HFFc6 (cell line): ENCODE measurements at places on chromosomes 4 and X. TPM values are rescaled to one million over a fixed set of nuclear protein-coding genes. Genes with fewer than 3 reads are reported as not detected.

DNA sequence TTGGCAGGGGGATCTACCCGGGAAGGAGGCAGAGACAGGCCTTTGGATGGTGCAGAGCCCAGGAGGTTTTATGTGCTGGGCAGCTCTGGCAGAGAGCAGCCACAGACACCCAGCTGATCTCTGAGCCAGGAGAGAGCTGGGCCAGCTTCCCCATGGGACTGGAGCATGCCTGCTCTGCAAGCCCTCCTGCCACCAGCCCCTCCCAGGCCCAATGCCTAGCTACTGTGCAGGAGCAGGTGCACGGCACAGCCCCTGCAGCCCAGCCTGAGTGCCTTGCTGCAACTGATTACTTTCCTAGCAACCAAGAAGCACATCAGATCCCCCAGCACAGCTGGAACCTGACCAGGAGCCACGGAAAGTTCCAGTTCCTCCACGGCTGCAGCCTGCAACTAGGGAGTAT, 57.8 kb upstream of the BEND2 start:
- no peaks in the 10 kb centered on the region for H3K27me3 ChIP-seq
- H3K36me3 ChIP-seq = no peaks in the 10 kb centered on the region; the same call in 1 of the 2 replicates
- no peak for DNase-seq
- no peak overlapping the region for H3K4me3 ChIP-seq
- no peak overlapping the region for H3K27ac ChIP-seq
- no peaks in the 10 kb centered on the region for H3K4me1 ChIP-seq

NSUN7 gene
- not detected in 3 replicates for total RNA-seq

GPAT3 gene
- 0.82 to 1.3 TPM (median 0.85 TPM) in 3 replicates for total RNA-seq

MGST2 gene
- total RNA-seq = 5.0 to 12.2 TPM (median 8.4 TPM) in 3 replicates

DNA sequence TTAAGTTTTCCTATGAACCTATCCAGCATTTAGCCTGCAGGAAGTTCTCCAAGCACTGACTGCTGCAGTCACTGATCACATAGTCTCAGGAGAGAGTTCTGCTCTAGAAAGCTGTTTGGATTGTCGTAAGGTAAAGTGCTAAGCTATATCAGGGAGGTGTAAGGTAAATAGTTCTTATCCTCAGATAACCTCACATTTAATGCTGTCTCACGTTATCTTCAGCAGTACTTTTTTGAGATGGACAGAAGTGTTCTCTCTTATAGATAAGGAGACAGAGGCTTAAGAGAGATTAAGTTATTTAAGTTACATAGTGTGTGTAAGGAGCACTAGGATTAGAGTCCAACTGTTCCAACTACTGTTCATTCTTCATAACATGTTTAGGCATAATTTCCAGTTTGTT, 77.9 kb downstream of the STIM2 start:
- DNase-seq = no peak
- no peaks in the 10 kb centered on the region for H3K27me3 ChIP-seq
- no peaks in the 10 kb centered on the region for H3K36me3 ChIP-seq
- no peak overlapping the region for H3K4me3 ChIP-seq

DNA sequence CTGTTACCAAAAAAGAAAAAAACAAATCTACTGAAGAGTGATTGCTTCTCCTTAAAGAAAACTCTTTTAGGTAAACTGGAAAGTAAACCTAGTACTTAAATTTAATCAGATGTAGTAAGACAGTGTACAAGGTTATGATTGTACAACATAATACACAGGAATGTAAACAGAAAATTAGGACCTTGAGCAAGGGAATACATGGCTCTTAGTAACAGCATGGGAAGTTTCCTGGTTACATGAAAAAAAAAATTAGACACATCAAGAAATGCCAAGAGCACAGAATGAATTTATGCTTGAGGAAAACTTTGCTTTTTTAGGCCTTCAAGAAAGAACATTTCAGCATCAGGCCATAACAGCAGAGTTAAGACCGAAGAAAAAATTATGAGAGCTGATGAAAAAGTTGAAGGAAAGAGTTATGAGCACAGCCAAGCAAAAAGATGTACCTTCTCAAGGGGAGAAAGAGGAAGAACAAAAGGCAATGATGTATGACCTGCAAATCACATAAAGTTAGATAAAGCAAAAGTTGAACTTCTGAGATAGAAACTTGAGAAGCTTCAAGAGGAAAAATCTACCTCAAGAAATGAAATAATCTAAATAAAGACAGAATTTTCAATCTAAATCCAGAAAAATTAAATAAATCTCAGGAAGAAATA, 311.6 kb downstream of the GALNTL6 start:
- H3K4me3 ChIP-seq = no peak overlapping the region
- peaks cover 17% of the 10 kb centered on the region for H3K4me1 ChIP-seq
- no peaks in the 10 kb centered on the region for H3K36me3 ChIP-seq
- H3K27me3 ChIP-seq = 0 out of 2 replicates have a peak, but pooled peaks cover 2% of the 10 kb centered on the region
- no peak for DNase-seq
- no peak overlapping the region; the same call in 1 of the 2 replicates for H3K27ac ChIP-seq

ARHGAP24 gene
- total RNA-seq = 13.9 to 28.5 TPM (median 24.3 TPM) in 3 replicates

GRCh38 chr4:118335324-118335723, 17.5 kb downstream of the PRSS12 start:
- H3K27ac ChIP-seq = no peak overlapping the region
- no peaks in the 10 kb centered on the region for H3K27me3 ChIP-seq
- no peak overlapping the region for H3K4me3 ChIP-seq
- H3K4me1 ChIP-seq = peaks cover 51% of the 10 kb centered on the region
- DNase-seq = no peak

- no peak overlapping the region for H3K27ac ChIP-seq
- DNase-seq = peak; percentile 21
- no peaks in the 10 kb centered on the region for H3K36me3 ChIP-seq
Observed at GRCh38 chr4:78951862-78952472, 12.7 kb upstream of the PAQR3 start.

GRCh38 chr4:88535090-88535755, 11.6 kb upstream of the PYURF start:
- H3K27me3 ChIP-seq = no peaks in the 10 kb centered on the region; the same call in 1 of the 2 replicates
- H3K4me1 ChIP-seq = peaks cover 78% of the 10 kb centered on the region
- peak overlapping the region; percentile 90 for H3K27ac ChIP-seq

PABPC1L2B gene
- not detected in 3 replicates for total RNA-seq

- H3K36me3 ChIP-seq = peaks cover 21% of the 10 kb centered on the region
- peak overlapping the region; percentile 94 for H3K4me3 ChIP-seq
- no peaks in the 10 kb centered on the region for H3K27me3 ChIP-seq
- H3K4me1 ChIP-seq = peaks cover 55% of the 10 kb centered on the region
Observed at GRCh38 chr4:1872870-1873269, 1.7 kb downstream of the NSD2 start.

DNA sequence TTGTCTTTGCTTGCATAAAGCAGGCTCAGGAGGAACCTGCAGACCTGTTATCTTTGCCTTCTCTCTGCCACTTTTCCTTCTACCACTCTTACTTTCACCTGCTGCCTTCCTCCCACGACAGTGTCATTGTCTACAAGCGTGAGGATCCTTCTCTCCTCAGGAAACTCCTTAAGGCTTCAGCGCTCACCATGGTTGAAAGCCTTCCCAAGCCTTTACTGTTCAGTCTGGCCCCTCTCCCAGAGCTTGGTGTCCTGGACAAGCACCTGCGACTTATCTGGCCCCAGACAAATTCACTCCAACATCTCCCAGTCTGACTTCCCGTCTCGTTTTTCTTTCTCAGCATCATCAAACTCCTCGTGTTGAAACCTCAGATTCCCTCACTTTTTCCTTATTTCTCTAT, 31.0 kb downstream of the CC2D2A start:
- no peak for DNase-seq
- peaks cover 30% of the 10 kb centered on the region for H3K36me3 ChIP-seq
- H3K4me1 ChIP-seq = peaks cover 33% of the 10 kb centered on the region
- no peak overlapping the region for H3K4me3 ChIP-seq

CDS1 gene
- 0.07 to 0.14 TPM in 2 of 3 replicates, not detected in the other for total RNA-seq

- H3K27me3 ChIP-seq = no peaks in the 10 kb centered on the region; the same call in 1 of the 2 replicates
- H3K4me1 ChIP-seq = no peaks in the 10 kb centered on the region
- H3K27ac ChIP-seq = no peak overlapping the region
Observed at GRCh38 chrX:147776988-147777387, 134.7 kb upstream of the FMR1 start.
